ENCODE measurements at places on chromosomes 6 and 20.
A peak's percentile ranks its signal among the peaks of the same experiment; 100 is the strongest.

DNA sequence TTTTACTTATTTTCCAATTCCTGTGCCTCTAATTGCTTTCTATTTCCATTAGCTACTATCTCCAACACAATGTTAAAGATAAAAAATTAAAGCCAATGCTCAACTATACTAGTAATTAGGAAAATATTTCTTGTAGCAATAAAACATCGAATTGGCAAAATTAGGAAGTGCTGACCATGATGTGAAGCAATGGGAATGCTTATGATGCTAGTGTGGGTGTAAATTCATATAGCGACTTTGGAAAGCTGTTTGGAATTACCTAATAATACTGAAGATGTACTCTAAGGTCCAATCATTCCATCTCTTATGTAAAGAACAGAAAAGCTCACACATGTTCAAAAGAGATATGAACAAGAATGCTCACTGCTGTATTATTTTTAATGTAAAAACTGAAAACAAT, 78.2 kb downstream of the UBE3D start:
- DNase-seq: no peak

GRCh38 chr6:33634161-33634727, 13.1 kb downstream of the ITPR3 start:
- DNase-seq: peak; percentile 29

DNA sequence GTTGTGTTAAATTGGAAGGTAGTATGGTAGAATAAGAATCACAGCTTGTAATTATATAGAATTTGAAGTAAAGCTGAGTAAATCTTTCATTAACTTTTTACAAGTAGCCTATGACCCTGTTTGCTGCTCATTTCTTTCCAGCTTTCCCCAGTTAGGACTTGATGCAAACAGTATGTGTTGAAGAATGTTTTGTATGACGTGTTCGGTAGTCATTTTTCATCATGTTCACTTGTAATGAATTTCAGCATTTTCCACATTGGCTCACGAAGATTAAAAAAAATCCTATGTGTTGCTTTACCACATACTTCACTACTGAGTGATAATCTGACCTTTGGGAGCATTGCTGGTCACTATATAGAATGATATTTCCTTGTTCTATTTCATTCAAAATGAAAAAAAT, 162.4 kb downstream of the CDKAL1 start:
- no peak for DNase-seq

DNA sequence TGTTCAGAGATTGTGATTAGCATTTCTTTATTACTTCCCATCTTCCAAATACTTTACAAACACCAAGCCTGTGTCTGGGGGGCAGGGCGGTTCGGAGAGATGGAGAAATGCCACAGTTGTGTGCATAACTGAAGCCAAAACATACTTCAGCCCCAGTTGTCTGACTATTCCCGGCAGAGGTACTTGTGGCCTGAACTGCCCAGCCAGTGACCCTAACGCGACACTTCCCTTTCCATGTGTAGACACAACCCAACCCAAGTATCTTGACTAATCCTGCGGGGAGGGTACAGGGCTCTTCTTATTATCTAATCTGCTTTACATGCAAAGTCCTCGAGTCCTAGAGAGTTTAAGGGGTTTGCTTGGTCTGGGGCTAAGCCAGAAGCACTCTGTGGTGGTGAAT, 46.2 kb downstream of the ISM1 start:
- DNase-seq: no peak

DNA sequence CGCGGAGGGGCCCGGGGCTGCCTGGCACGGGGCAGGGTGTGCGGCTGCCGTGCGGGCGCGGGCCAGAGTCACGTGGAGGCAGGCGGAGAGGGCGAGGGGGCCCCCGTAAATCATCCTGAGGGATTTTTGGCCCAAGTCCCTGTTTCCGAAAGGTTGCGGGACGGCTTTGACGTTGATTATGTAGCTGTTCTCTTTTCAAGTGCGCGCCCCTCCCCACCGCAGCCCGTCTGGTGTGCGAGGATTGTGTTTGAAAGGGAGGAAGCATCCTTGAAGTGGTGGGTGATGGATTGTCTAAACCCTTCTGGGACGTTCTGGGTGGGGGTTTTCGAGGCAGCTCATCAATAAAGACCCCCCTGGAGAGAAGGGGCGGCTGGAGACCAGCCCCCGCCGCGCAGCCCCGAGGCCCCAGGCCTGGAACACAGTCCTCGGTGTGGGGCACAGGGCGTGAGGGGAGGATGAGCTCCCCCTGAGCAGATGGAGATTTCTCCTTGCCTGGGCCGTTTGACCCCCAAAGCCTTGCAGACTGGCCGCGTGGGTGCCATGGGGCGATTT, 7.0 kb upstream of the FOXF2 start:
- DNase-seq: peak; percentile 13

DNA sequence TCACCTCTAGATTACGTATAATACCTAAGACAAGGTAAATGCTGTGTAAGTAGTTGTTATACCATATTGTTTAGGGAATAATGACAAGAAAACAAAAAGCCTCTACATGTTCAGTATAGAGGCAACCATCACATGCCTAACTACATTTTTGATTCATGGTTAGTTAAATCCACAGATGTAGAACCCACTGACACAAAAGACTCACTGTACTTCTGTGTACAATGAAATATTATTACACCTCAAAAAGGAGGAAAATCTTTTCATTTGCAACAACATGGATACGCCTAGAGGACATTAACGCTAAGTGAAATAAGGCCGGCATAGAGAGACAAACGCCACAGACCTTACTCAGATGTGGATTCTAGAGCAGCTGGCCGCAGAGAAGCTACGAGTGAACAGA, 50.5 kb downstream of the NINL start:
- no peak for DNase-seq

DNA sequence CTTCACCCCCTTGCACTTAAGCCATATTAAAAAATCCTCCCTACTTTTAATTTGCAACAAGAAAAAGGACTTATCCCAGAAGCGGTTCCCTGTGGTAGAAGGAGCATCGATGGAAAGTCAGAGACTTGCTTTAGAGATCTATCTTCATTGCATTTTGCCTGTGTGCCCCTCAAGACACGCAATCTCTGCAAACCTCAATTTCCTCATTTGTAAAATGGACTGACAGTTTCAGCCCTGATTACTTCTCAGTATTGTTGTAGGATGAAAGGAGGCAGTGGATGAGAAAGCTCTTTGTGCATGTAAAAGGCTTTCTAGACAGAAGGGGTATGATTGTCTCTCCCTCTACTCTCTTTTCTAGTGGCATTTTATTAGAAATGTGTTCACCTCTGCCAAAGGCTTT, 410.2 kb downstream of the CDC5L start:
- no peak for DNase-seq

GRCh38 chr6:133705731-133706130, 183.2 kb upstream of the TCF21 start:
- peak; percentile 6 for DNase-seq

GRCh38 chr6:125843593-125843992, 52.8 kb downstream of the NCOA7 start:
- no peak for DNase-seq

DNA sequence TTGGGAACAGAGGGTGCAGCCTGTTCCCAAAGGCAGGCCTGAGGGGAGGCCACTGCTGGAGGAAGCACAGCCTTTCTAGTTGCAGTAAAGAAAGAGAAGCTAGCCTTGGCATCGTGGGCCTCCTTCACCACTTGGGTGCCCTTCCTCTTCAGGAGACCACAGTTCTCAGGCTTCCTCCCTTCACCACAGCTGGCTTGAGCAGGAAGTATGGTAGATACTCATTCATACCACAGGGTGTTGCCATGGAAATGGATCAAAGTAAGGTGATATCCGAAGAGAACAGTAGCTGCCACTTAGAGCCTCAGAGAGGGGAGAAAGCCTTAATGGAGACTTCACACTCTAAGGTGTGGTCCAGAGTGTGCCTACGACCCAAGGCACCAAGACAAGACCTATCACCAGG, 120.4 kb upstream of the RIPOR2 start:
- DNase-seq: no peak

- DNase-seq: no peak
These were observed 23.9 kb upstream of the CD164 start for GRCh38 chr6:109406196-109406595.

- DNase-seq: no peak
These were observed 65.7 kb downstream of the MRPL14 start for GRCh38 chr6:44061375-44062104.

GRCh38 chr6:129022011-129022553, 139.1 kb downstream of the LAMA2 start:
- DNase-seq: no peak

DNA sequence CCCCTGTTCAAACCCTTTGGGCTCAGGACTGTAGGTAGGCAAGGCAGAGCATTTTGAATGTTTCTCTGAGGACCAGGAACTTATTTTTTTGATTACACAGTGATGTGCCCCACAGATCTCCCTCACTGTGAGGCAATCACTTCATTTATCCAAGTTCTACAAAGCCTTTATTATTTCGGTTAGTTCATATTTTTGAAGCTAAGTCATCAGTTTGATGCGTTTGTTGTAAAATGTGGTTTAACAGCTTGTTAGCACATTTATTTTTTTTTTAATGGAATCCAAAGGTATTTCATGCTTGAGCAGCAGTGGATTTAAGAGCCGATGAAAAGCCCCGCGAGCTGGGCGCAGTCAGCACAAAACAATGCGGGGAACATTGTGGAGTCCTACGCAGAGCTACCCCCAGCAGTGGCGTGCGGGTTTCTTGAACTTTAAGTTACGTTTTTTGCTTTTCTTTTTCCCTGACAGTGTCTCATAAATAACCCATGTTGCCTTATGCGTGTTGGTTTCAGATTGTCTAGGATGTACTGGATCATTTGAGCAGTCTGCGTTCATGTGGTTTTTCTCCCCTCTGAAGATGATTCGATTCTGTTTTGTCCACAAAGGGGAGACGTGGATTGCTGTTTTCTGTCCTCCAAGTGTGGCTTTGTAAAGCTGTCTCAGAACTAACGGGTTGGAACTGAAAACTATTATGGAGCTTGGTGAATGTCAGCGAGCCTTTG, 233.6 kb upstream of the BMP2 start:
- peak; percentile 98 for DNase-seq

DNA sequence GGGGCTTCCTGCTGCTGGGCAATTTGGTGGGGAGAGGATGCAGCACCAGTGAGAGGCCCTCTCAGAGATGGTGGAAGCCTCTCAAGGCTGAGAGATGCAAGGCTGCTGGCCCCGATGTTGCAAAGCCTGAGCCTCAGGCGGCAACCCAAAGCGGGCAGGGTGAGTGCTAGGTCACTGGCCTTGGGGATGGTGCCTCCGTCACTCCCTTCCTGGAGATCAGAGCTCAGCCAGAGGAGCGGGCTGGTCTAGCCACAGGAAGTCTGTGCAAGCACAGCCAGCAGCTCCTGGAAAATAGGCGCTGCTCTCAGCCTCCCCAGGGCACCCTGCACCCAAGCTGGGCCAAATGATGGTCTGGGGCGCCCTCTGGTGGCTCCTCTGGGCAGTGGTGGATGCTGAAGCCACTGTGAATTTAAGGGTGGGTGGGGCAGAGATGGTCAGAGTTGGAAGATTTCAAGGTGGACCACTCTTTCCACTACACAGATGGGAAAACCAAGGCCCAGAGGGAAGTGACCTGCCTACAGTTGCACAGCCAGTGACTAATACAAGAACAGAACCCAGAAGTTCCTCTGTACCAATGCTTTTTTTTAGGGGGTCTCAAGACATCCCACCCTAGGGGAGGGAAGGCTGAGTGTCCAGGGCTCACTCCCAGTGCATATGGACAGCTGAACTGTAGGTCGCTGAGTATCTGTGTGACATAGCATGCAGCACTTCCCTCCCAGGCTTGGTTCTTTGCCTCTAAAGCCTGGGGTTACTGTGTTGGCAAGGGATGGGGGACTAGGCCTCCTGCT, 20.8 kb downstream of the C20orf203 start:
- peak; percentile 78 for DNase-seq

DNA sequence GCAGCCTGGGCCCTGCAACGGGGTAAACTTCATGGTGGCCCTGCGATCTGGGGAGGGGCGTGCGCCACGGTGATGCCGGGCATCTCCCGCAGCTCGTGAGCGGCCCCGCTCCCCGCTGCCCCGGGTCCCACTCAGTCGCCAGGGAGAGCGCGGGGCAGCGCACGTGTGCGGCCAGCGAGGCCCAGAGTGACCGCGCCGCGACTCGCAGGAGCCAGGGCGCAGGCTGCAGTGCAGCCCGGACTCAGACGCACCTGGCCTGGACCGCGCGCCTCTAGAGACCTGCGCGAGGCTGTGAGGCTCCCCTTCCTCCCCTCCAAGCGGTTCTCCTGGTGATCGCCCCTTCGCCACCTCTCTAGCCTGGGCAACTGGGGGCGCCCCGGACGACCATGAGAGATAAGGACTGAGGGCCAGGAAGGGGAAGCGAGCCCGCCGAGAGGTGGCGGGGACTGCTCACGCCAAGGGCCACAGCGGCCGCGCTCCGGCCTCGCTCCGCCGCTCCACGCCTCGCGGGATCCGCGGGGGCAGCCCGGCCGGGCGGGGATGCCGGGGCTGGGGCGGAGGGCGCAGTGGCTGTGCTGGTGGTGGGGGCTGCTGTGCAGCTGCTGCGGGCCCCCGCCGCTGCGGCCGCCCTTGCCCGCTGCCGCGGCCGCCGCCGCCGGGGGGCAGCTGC, 652 bp downstream of the BMP6 start:
- DNase-seq: peak; percentile 66

GRCh38 chr6:71725126-71725470, 161.3 kb upstream of the RIMS1 start:
- DNase-seq: no peak

DNA sequence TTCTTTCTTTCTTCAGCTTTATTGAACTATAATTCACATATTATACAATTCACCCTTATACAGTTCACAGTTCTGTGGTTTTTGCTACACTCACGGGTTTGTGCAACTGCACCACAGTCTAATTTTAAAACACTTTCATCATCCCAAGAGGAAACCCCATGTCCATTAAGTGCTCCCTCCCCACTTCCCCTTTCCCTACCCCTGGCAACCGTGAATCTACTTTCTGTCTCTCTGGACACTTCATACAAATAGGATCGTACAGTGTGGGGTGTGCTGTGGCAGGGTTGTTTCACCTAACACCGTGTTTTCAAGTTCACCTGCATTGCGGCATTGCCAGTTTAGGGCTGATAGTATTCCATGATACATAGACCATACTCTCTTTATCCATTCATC, 118.8 kb downstream of the PHACTR3 start:
- DNase-seq: no peak

GRCh38 chr6:5337573-5337972, 76.3 kb downstream of the FARS2 start:
- DNase-seq: no peak

DNA sequence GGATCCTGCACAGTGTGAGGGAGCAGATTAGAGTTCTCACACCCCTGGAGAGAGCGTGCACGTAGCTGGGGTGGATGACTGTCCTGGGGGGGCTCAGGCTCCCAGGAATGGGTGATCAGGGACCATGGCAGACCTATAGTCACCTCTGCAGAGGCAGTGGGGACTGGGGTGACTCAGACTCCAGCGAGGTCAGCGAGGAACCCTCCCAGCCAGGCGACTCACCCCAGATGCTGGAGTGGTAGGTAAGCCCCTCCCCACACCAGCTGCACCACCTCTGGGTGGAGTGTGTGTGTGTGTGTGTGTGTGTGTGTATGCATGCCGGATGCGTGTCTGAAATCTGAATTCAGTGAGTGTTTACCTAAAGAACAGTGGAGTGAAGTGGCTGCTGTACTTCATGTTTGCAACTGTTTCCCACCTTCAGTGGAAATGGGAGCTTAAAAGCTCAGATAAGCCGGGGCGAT, 17.4 kb upstream of the GTSF1L start:
- DNase-seq: peak; percentile 37

GRCh38 chr6:793261-793660, 100.3 kb upstream of the EXOC2 start:
- DNase-seq: no peak

Data from Caki2 (cell line).